ENCODE measurements at places on chromosomes 4 and X.

- DNase-seq: no peak
Measured at GRCh38 chr4:152690706-152691651, 11.2 kb upstream of the TMEM154 start.

GRCh38 chr4:102438396-102439235 lies 62.5 kb upstream of the NFKB1 start:
- DNase-seq: peak; percentile 22

- no peak for DNase-seq
Measured at GRCh38 chr4:8077181-8078108, 81.2 kb downstream of the ABLIM2 start.

GRCh38 chr4:92450694-92451093 lies 146.9 kb downstream of the GRID2 start:
- no peak for DNase-seq

GRCh38 chr4:3392321-3392720 lies 49.4 kb upstream of the HGFAC start:
- no peak for DNase-seq

GRCh38 chrX:37453821-37454220 lies 104.7 kb downstream of the PRRG1 start:
- DNase-seq: no peak

DNA sequence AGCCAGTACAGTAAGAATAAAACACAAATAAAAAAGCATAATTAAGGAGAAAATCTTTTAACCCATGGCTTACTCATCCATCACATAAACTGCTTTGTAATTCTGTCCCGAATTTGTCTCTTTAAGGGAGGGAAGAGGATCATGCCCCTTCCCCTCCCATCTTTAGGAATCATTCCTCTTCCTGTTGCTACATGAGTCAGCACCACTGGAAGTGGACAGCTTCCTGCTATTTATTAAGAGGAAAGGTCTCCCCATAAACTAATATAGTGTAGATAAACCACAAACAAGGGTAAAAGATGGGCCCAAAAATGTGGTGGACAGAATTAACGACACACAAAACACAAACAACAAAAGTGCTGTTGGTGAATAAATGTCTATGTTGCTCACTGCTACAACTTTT lies 75.8 kb downstream of the PPP3CA start:
- no peak for DNase-seq

GRCh38 chr4:143736861-143737260 lies 36.4 kb upstream of the FREM3 start:
- no peak for DNase-seq

GRCh38 chr4:15951781-15952180 lies 11.2 kb downstream of the FGFBP2 start:
- no peak for DNase-seq

- no peak for DNase-seq
Measured at GRCh38 chrX:53616946-53617345, 69.6 kb downstream of the HUWE1 start.

DNA sequence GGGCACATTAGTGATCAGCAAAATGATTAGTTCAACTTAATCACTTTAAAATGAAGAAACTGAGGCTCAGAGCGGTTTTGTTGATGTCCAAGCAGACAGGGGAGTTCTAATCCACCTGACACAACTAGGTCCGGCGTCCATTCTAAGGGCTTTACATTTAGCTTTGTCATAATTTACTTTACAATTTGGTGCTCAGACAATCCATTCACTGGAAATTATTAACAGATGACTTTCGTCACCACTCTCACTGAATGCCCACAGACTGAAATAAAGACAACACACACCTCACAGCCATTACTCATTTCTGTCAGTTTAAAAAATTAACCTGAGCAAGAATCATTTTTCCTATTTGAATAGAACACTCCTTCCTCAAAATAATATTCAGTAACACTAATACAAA lies 10.8 kb downstream of the NR3C2 start:
- no peak for DNase-seq

- no peak for DNase-seq
Measured at GRCh38 chr4:10104991-10105276, 11.7 kb downstream of the WDR1 start.

- DNase-seq: no peak
Measured at GRCh38 chrX:68835104-68835442, 6.3 kb downstream of the EFNB1 start.

- DNase-seq: peak; percentile 1
Measured at GRCh38 chrX:77668391-77669237, 117.4 kb downstream of the ATRX start.

DNA sequence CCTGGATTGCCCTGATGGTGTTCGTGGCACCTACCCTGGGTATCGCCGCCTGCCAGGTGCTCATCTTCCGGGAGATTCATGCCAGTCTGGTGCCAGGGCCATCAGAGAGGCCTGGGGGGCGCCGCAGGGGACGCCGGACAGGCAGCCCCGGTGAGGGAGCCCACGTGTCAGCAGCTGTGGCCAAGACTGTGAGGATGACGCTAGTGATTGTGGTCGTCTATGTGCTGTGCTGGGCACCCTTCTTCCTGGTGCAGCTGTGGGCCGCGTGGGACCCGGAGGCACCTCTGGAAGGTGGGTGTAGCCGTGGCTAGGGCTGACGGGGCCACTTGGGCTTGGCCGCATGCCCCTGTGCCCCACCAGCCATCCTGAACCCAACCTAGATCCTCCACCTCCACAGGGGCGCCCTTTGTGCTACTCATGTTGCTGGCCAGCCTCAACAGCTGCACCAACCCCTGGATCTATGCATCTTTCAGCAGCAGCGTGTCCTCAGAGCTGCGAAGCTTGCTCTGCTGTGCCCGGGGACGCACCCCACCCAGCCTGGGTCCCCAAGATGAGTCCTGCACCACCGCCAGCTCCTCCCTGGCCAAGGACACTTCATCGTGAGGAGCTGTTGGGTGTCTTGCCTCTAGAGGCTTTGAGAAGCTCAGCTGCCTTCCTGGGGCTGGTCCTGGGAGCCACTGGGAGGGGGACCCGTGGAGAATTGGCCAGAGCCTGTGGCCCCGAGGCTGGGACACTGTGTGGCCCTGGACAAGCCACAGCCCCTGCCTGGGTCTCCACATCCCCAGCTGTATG lies 1.8 kb downstream of the AVPR2 start:
- DNase-seq: no peak

DNA sequence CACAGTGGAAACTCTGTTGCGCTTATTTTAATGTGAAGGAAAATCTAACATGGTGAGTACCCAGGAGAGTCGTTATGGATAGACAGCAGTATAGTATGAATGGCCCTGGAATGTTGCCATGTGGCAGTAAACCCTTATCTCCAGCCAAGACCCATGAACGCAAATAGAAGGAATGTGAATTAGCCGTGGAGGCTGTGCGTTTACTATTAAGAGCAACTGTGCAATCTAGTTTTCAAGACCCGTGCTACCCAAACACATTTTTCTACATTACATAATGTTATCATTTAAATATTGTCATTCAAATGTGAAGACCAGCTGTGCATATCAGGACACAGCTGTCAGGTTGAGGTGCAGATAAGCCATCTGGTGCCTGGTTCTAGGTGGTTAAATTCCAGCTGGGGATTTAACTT lies 13.3 kb upstream of the AGA start:
- DNase-seq: peak; percentile 86

DNA sequence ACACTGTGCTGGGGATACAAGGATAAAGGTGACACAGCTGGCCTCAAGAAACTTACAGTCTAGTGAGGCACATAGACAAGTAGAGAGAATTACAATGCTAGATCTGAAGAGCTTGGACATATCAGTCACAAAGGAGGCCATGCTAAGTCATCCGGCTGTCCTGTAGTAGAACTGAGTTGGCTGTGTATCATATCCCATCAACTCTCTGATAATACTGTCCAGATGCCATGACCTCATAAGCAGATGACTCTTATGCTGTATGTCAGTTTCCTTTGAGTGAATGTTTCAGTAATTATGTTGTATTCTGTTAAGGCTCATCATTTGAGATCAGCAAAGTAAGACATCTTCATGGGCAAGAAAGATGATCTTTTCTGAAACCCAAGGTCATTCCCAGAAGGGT lies 442.9 kb downstream of the MID1IP1 start:
- DNase-seq: no peak

DNA sequence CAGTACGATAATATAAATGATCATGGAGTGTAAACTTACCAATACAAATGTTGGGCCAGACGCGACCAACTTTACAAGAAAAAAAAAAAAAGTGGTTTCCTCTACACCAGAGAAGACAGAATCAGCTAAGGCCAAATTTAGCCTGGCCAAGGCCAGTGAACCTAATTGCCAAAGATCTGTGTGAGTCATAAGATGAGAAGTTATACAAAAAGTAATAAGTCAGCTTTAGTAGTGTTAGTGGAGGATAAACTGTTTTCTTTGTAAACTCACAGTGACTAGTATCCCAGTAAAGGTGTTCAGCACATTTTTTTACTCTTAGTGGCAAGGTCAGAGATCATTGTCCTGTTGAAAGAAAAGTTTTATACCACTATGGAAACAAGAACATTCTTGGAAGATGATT lies 531.4 kb upstream of the TECRL start:
- no peak for DNase-seq

GRCh38 chr4:86401826-86402225 lies 42.0 kb upstream of the MAPK10 start:
- DNase-seq: no peak

DNA sequence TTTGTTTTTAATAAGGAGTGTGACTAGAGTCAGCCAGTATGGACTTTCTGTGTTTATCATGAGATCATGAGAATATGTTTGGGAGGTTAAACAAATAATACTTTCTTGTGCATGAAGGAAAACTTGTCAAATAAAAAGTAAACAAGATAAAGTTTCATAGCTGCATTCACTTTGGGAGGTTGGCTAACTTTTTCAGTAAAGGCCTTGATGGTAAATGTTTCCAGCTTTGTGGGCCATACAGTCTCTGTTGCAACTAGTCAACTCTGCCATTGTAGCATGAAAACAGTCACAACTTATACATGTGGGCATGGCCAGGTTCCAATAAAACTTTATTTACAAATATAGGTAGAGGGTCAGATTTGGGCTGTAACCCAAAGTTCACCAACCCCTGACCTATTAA lies 150.4 kb downstream of the MID1 start:
- no peak for DNase-seq

DNA sequence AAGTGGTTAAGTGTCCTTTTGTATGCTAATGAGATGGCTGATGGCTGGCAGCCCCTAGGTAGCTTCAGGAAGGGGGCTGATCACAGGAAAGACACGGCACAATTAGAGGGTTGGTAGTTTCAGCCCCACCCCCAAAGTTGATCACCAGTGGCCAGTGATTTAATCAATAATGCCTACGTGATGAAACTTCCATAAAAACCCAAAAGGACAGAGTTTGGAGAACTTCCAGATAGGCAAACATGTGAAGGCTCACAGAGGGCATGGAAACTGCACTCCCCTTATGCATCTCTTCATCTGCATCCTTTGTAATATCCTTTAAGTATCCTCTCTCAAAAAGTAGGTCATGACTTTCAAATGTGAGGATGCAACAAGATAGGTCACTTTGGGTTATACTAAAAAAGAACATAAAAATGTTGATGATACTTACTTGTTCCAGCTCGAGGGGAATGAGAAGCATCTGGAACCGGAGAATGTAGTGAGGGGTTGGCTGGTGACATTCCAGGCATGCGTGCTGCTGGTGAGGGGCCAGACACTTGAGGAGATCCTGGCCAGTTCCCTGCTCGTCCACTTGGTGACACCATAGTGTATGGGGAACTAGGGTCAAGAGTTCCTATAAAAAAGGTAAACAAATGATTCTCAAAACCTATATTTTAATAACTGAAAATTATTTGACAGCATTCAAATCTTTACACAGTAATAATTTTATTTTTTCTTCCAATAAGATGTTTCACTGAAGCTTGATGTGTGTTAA lies 16.7 kb upstream of the CXorf38 start:
- DNase-seq: no peak

DNA sequence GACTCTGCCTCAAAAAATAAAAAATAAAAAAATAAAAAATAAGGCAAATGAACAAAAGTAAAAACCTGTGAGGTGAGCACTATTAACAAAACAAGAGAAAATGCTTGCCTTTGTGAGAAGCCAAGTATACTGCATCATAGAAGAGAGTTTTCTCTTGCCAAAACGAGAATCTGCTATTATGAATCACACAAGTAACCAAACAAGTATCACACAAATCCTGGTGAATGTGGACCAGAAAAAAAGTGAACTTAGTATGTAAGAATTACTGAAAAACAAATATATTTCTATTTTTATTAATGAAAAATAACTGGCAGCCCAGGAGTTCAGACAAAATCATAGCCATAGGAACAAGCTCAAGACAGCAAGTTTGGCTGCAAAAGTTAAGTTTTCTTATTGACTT lies 193.5 kb downstream of the PDGFC start:
- no peak for DNase-seq

GRCh38 chrX:21509912-21510311 lies 135.7 kb downstream of the CNKSR2 start:
- peak; percentile 67 for DNase-seq

GRCh38 chr4:8699479-8700145 lies 107.0 kb downstream of the CPZ start:
- DNase-seq: no peak

DNA sequence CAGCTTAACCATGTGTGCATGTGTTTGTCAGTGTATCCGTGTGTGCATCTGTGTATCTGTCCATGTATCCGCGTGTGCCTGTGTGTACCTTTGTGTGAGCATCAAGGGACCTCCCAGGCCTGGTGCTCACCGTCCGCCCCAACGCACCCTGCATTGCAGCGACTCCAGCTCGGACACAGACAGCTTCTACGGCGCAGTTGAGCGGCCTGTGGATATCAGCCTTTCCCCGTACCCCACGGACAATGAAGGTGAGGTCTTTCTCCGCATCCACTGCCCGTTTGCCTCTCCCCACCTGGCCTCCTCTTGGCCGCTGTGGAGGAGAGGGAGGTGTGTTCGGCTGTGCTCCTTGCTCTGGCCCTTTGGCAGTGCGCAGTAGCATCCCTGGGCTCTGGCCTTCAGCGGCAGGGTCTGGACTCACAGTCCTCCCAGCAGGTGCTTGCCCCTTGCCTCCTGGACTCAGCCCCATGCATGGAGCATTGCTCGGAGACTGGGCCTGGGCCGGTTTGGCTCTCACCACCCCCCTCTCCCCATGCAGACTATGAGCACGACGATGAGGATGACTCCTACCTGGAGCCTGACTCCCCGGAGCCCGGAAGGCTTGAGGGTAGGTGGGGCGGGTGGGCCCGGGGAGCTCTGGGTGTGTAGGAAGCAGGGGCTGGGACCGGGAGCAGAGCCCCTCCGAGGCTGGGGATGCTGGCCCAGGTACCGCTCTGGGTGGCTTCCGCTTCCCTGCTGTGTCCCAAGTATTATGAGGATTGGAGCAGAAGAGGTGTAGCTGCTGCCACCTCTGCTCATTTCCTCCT lies 16.4 kb upstream of the ADD1 start:
- DNase-seq: no peak

DNA sequence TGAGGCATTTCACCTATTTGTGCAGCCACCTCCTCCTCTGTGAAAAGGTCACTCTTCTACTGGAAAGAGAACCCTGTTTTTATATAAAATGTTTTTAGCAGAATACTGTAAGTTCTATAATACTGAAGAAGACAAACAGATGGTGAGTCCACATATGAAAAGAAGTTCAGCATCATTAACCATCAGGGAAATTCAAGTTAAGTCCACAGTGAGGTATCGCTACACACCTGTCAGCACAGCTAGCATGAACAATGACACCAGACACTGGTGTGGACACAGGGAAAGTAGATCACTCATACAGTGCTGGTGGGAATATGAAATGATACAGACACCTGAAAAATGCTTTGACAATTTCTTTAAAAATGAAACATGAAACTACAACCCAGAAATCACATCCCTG lies 133.0 kb downstream of the MAD2L1 start:
- DNase-seq: no peak

Measured in fibroblast of skin of left biceps (primary cell).